ENCODE measurements at places on chromosomes 13 and 19.

- no peak for DNase-seq
Measured at GRCh38 chr19:32638625-32639024, 36.4 kb downstream of the ANKRD27 start.

- no peak for DNase-seq
Measured at GRCh38 chr19:46716672-46717033, 261 bp downstream of the PRKD2 start.

- no peak for DNase-seq
Measured at GRCh38 chr19:23377276-23377675, 18.0 kb downstream of the ZNF91 start.

DNA sequence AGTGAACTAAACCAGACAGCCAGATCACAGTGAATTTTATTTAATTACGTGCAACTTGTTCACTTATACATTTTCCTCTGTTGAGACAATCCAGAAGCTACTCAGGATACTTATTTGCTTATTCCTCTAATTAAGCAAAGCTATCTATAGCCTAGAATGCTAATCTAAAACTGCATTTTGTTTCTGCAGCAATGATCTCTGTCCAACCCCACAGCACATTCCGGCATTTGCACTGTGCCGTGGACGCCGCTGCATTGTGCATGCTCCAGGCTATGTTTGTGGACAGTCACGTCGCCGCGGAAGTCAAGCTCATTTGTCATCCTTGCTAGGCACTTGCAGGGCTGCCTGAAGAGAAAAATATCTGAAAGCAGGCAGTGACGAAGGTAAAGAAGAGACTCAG is 406.9 kb downstream of the RFC3 start:
- DNase-seq: no peak

GRCh38 chr13:98803111-98803561 is 50.7 kb upstream of the SLC15A1 start:
- DNase-seq: no peak

- DNase-seq: no peak
Measured at GRCh38 chr19:21590867-21591266, 85.5 kb downstream of the ZNF429 start.

DNA sequence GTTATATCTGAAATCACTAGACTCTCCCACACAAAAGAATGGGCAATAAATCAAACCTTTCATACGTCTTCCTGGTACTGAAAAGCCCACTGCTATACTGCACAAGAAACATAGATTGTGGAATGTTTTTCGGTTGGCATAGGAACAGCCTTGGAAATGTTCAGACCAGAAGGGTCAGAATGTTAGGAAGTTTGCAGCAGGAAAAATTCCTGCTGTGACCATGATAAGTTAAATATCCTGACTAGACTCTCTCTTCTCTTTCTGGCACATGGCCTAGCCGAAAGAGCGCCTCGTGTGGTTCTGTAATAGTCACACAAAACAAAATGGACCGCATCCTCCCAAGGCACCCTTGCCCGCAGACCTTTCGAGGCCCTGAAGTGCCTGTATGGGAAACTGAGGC is 427.2 kb downstream of the COG6 start:
- no peak for DNase-seq

DNA sequence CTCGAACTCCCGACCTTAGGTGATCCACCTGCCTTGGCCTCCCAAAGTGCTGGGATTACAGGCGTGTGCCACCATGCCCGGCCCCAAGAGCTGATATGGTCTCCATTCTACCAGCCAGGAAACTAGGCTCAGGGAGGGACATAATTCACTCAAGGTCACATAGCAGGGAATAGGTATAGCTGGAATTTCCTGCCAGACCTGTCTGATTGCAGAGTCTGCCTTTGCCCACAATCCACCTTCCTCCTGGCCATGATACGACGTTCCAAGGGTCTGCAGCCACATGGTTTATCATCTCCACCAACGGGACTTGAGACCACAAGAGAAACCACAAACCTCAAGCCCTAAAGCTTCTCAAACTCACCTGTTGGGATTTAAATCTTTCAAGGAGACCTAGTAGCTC is 32.0 kb downstream of the ZNRF4 start:
- no peak for DNase-seq

DNA sequence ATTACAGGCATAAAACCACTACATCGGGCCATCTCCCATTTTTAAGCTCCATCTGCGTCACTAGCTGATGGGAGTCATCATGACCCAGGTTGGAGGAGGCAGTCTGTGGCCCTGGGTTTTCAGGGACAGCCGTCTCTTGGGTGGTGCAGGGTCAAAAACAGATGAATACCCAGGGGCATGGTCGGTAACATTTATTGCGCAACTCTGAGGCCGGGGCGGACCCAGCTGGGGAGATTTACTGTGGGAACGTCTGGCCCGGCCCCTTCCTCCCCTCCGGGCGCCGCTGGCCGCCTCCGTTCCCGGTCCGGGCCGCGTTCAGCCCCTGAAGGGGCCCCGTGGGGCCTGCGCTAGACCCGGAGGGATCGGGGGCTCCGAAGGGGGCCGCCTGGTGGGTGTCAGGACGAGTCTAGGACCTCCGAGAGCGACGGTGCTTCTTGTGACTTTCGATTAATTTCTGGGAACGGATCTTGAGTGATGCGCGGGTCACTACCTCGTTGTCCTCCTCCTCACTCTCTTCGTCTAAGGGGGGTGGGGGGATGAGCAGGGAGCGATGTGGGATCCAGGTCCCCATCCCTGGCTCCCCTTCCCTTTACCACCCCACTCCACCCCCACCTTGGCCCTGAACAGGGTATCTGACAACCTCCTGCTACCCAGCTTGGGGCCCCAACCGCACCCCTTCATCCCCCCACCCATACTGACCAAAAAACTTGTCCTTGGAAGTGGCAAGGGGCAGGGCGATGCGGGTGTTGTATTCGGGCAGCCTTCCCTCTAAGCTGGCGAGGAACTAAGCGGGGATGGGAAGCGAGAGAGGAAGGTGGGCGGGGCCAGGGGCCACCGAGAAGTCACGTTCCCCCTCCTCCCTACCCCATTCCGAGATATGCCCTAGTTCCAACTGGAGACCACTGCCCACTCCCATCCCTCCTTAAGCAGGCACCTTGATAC is 1.6 kb upstream of the RGL3 start:
- no peak for DNase-seq
